AG04449 (cell line): ENCODE measurements at places on chromosomes 2 and 18.

- DNase-seq, result no peak
Measured at GRCh38 chr2:226429476-226429875, 370.1 kb downstream of the IRS1 start.

DNA sequence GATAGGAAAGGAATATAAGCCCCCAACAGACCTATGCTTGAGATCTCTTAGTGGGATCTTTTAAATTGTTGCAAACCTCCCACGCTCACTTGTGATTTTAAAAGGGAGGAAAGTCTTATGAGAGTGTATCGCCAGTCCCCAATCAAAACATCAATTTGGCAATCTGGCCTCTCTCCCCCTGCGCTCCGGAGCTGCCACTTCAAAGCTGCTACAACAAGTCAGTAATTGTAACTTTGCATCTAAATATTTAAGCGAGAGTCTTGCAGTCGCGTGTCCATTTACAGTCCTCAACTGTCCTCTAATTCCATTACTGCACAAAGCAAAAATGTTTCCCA lies 8.4 kb downstream of the PAX3 start:
- no peak for DNase-seq

GRCh38 chr2:219419331-219420197 lies 1.4 kb downstream of the DES start:
- DNase-seq, result no peak

DNA sequence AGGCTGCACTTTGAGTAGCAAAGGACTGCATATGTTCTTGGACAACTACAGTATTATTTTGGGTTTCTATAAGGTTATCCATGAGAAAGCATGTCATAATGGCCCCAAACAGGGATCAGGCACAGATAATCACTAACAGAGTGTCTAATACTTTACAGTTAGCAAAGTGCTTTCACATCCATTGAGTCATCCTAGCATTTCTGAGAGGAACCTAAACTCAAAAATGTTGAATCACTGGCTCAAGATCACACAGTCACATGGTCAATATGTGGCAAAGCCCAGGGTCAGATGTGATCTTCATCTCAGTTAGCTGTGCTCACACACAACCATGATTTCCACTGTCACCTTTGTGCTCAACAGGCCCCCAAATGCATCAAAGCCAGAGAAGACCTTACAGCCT lies 156.1 kb upstream of the VRK2 start:
- peak; percentile 38 for DNase-seq

DNA sequence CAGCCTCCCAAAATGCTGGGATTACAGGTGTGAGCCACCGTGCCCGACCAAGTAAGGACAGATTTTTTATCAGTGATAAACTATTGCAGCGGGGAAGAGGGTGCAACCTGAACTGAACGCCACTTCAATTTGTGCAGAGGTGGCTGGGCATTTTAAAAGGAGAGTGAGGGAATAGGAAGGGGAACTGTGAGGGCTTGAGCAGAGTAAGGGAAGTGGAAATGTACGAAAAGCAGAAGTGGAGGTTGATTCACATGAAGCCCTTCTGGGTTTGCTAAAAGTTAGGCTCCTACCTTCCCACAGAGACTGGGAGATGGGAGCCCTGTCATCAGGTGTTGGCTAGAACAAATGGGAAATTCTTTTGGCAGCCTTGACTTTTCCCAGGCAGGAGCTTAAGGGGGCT lies 6.1 kb downstream of the STK11IP start:
- no peak for DNase-seq

DNA sequence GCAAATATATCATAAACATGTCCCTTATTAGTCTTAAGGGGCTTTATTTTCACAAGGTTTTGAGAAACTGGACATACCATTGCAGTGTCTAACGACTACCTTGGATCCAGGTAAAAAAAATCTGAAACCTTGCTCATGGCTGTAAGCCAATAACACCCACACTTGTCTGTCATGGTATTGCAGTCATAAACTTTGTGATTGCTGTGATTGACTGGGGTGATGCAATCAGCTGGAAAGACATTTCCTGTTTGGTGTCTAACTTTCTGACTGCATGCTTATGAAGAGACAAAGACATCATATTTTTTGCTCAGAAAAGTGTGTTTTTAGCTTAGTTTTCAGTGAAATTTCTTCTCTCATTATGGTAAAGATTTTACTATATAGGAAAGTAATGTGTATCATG lies 635.0 kb downstream of the TSN start:
- DNase-seq, result no peak
